ENCODE measurements at places on chromosomes 11 and 22.

DNA sequence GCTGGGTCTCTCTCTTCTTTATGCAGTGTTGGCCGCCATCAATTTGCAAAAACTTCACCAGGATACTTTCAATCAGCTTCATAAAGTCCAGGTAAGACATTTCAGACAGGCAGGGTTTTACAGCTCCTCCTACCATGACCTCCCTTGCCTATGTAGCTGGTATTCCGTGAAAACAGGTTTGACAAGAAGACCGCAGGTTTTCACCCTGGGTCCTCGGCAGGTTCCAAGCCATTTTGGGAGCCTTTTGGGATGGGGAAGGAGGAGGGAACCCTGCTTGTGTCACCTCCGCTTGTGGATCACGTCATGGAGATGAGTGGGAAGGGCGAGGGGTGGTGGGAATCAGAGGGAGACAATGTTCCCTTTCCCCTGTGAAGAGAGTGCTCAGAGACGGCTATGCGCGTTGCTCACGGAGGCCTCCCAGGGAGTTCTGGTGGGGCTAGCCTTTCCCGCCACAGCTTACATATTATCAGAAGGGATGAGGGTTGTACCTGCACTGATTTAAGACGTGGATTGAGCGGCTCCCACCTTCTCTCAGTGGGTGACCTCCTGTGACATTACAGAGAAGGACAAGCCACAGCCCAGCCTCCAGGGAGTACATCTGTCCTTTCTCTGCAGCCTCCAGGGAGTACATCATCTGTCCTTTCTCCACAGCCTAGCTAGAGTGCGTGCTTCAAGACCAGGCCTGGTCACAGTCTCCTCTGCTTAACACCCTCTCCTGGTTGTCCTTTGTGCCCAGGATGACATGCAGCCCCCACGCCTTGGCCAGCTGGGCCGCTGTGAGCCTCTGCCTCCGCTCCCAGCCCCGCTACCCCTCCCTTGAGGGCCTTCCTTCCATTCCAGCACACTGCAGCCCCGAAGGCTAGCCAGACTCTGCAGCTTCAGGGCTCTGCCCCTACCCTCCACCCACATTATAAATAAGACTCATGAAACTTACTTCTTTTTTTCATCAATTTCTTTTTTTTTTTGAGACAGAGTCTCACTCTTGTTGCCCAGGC, 17.2 kb downstream of the GLB1L3 start:
- no peak for DNase-seq

DNA sequence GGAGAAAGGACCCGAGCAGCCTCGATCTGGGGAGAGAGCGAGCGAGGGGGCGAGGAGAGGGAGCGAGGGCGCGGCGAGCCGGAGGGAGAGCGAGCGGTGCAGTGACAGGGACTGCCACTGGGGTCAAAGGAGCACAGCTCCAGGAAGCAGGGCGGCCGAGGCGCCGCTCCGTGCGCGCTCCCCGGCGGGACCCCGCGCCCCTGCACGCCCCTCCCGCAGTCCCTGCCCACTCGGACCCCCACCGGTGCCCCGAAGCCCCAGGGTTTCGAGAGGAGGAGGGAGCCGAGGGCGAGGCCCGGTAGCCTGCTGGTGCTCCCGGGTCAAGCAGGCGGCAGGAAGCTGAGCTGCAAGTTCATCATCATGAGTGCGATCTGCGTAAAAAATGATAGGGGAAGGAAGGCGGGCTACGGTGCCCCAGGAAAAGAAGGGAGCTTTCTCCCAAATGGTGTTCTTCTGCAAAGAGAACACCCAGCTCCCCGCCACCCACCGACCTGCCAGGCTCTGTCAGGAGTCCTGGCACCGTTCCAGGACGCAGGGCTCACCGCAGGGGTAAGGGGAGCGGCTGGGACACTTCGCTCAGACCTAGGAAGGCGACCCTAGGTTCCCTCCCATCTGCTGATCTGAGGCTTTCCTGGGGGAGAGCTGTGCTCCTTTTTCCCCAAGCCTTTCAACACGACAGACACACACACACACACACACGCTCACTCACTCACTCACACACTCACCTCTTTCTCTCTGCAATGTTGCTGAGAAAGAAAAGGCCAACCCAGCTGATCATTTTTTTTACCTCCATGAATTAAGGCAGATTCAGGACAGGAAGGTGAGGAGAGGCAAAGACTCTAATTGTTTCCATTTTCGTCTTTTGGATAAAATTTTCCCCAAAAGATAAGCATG, at the start of gene MPPED2:
TSS of gene MPPED2 (minus strand) at position 103 of the 894 bp plus-strand sequence. CDS start 5,980 bp downstream, outside the sequence.
- peak; percentile 39 for DNase-seq

- peak; percentile 85 for DNase-seq
These were observed 6.4 kb downstream of the FADS2 start for GRCh38 chr11:61834278-61835048.

GRCh38 chr11:31687861-31688260, 123.3 kb downstream of the PAX6 start:
- DNase-seq = no peak

GRCh38 chr11:16095756-16096155, 260.6 kb downstream of the SOX6 start:
- no peak for DNase-seq

GRCh38 chr11:65185869-65186341, 4.2 kb downstream of the CAPN1 start:
- no peak for DNase-seq

GRCh38 chr22:40876907-40877306, 15.0 kb upstream of the DNAJB7 start:
- no peak for DNase-seq

DNA sequence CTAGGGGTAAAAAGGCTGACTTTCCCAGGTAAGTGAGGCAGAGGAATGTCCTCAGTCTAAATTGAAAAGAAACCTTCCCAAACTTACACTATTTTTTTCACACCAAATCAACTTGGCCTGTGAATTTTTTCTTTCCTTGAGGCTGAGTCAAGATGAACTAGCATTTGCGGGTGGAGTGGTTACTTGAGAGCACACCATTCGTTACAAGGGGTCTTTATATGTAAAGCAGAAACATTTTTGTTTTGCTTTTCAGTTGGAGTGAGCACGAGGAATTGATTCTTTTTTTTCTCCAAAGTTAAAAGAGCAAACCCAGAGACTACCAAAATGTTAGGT, 36.4 kb downstream of the MAML2 start:
- DNase-seq = no peak

- no peak for DNase-seq
These were observed 51.7 kb downstream of the MCM5 start for GRCh38 chr22:35451592-35451991.

Data from GM06990 (cell line).